ENCODE measurements at places on chromosomes 12 and 14.

- DNase-seq: no peak
Observed at GRCh38 chr14:99838639-99839134, 45.5 kb downstream of the EML1 start.

- no peak for DNase-seq
Observed at GRCh38 chr12:68831272-68831671, 23.3 kb downstream of the MDM2 start.

- no peak for DNase-seq
Observed at GRCh38 chr12:93819050-93819491, 141.9 kb downstream of the CRADD start.

DNA sequence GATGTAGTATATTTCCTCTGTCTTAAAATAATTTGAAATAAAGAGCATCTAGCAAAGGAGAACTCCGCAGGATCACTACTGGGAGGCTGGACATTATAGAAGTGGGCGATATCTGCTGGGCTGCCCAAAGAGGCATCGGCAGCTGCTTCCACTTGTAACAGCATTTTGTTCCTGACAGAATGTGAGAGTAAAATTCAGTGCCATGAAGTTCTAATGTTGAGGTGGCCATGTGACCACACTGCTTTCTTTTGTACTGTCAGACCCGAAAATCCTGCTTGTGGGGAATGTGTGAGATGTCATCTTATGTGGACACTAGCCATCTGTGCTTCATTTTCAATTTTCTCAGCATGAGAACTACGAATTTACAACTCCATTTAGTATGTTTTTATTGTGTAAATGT lies 151.9 kb downstream of the ACSS3 start:
- DNase-seq: no peak

DNA sequence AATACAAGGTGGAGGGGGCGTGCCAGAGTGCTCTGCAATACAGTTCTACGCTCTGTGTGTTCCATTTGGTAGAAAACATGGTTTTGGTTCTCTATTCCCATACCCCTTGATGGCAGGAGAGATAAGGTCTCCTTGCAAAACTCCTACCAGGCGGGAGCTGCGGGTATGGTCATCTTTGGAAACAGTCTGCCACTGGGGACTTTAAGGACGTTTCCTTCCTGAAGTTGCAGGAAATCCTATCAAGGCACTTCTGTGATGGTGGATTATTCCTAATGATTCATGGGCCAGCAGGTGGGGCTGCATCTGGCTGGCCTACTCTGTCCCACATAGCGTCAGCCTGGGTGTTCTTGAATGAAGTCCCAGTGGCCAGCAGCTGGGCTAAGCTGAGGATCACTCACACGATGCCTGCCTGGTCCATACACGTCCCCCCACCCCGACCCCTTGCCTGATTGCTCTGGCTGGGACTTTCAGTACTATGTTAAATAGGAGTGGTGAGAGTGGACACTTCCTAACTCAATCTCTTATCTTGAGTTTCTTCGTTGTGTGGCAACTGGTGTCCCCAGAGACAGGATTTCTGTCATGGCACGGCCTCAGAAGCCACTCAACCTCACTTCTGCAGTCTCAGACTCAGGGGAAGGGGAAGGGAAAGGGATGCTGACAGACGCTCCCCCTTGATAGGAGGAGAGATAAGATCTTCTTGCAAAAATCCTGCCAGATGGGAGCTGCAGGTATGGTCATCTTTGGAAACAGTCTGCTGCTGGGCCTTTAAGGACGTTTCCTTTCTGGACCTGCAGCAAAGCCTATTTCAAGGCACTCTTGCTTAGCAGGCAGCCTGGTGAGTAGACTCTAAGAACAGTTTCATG lies 61.0 kb upstream of the FKBP4 start:
- no peak for DNase-seq

DNA sequence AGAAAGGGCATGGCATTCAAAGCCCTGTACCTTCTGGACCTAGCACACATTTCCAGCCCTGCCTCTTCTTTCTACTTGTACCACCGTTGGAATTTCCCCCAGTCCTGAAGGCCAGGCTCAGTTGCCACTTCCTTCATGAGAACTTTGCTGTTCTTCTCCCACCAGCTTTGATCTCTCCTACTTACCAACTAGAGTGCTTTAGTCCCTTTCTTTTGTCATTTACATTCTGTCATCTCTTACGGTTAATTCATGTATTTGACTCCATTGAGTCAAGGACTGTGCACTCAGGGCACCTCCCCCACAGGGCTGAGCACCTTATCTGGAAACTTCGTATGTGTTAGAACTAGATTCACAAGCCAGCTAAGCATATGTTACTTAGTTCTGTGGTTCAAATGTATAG lies 26.3 kb downstream of the BICDL1 start:
- peak; percentile 46 for DNase-seq

DNA sequence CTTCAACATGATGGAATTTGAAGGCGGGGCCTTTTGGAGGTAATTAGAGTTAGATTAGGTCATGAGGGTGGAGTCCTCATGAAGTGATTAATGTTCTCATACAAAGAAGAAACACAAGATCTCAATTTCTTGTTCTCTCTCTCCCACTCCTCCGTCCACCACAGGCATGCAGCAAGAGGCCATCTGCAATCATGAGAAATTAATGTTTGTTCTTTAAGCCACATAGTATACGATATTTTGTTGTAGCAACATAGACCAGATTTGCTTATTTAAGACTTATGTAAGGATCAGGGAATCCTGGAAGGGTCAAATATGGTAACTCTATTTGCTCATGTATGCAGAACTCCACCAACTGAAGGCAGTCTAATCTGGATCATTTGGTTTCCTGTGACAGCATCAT lies 429.0 kb downstream of the LRIG3 start:
- no peak for DNase-seq

- no peak for DNase-seq
Observed at GRCh38 chr14:50603565-50603964, 43.6 kb downstream of the ATL1 start.

DNA sequence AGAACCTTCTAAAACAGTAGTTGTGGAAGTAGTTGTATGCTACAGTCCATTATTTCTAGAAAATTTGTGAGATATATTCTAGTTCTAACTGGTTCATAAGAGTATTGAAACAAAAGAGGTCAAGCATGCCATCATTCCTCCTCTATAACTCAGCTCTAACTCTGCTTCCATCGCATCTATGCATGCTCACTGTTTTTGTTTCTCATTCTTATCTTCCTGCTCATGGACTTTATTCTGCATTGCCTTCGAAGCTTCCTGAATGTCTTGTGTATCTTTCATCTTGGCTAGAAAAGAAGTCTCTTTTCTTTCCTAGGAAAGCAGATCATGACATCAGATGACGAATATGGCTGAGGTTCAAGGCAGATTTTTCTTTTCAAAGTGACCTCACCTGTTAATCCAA lies 402 bp downstream of the LMNTD1 start:
- DNase-seq: no peak

GRCh38 chr14:61346221-61346620 lies 24.8 kb downstream of the PRKCH start:
- no peak for DNase-seq

DNA sequence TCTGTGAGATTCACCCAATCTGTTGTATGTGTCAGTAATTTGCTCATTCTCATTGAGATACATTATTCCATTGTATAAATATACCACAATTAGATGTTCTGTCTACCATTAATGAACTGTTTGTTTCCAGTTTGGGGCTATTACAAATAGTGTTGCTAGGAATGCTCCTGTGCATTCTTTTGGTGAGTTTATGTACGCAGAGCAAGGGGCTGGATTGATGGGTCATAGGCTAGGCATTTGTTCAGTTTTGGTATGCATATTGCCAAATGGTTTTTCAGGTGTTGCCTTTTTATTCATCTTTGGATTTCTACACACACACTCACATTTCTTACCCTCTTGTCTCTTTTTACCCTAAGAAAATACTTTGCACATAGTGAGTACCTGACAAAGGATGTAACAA lies 93.4 kb downstream of the GPATCH2L start:
- DNase-seq: no peak
